ENCODE measurements at places on chromosomes 2 and 18. TPM values are rescaled to one million over a fixed set of nuclear protein-coding genes. Genes with fewer than 3 reads are reported as not detected.

The GALNT13 gene
- total RNA-seq = 0.34 TPM

DNA sequence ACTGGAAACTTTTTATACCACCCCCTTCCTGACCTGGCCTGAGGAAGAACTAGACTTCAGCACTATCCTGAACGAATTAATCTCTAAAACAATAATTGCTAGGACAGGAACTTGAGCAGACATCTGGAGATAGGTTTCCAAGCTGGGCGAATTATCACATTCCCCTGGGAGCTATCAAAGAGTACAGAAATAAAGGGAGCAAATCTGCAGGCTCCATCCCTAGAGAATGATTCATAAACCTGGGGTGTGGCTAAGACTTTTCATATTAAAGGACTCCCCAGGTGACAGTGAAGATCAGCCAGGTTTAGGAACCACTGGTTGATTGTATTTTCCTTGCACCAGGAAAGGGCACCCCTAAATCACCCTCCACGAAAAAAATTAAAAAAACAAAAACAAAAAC is 105.6 kb upstream of the NOL4 start:
- H3K27ac ChIP-seq = no peak overlapping the region
- no peaks in the 10 kb centered on the region for H3K4me1 ChIP-seq
- H3K36me3 ChIP-seq = no peaks in the 10 kb centered on the region
- DNase-seq = no peak

- no peak for DNase-seq
- H3K4me1 ChIP-seq = no peaks in the 10 kb centered on the region
- no peaks in the 10 kb centered on the region for H3K36me3 ChIP-seq
- no peak overlapping the region for H3K27ac ChIP-seq
- no peak overlapping the region for H3K4me3 ChIP-seq
Measured at GRCh38 chr2:166115589-166115988, 12.2 kb downstream of the SCN1A start.

GRCh38 chr2:98907966-98908905 is 27.8 kb downstream of the CRACDL start:
- H3K4me1 ChIP-seq = peaks cover 21% of the 10 kb centered on the region
- H3K4me3 ChIP-seq = no peak overlapping the region
- DNase-seq = peak; percentile 89

- no peak overlapping the region for H3K27ac ChIP-seq
- H3K4me3 ChIP-seq = no peak overlapping the region
- no peaks in the 10 kb centered on the region for H3K27me3 ChIP-seq
- H3K4me1 ChIP-seq = no peaks in the 10 kb centered on the region
Measured at GRCh38 chr18:51522338-51522737, 324.9 kb upstream of the MEX3C start.

DNA sequence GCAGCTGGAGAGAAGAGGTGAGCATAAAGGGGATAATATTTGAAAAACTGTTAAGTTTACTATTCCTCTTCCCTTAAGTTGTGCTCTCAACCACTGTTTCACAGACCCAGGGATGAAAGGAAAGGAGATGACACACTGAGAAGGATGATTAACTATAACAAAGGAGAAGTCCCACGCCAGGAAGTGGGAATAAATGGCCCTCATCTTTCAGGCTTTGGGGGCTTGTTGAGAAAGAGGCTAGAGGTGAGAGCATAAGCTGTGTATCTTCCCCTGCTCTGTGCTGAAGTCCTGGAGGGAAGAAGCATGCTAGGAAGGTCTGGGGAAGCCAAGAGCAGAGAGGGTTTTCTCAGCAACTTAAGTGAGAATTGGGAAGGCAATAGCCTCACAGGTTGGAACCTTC is 399.1 kb upstream of the ATP5MC3 start:
- no peaks in the 10 kb centered on the region for H3K27me3 ChIP-seq
- H3K36me3 ChIP-seq = no peaks in the 10 kb centered on the region
- no peak overlapping the region for H3K27ac ChIP-seq
- no peak overlapping the region for H3K4me3 ChIP-seq

DNA sequence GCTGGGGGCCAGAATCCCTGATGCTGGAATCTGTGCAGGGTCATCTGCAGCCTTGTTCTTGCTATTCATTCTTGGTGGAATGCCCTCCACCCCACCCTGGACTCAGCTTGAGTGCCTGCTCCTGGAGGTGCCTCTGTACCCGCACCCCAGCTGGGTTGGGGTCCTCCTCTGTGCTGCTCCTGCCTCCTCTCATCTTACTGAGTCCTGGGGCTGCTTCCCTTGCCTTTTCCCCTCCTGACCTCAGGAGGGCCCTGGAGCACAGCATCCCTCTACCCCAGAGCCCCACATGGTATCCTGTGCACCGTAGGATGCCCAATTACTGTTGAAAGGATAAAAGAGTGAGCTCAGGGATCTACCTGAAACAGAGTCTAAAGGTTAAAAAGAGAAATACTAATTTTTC is 81.6 kb downstream of the CIB4 start:
- H3K36me3 ChIP-seq = no peaks in the 10 kb centered on the region
- DNase-seq = no peak
- peaks cover 16% of the 10 kb centered on the region for H3K4me1 ChIP-seq
- no peak overlapping the region for H3K27ac ChIP-seq
- H3K27me3 ChIP-seq = no peaks in the 10 kb centered on the region
- H3K4me3 ChIP-seq = no peak overlapping the region

DNA sequence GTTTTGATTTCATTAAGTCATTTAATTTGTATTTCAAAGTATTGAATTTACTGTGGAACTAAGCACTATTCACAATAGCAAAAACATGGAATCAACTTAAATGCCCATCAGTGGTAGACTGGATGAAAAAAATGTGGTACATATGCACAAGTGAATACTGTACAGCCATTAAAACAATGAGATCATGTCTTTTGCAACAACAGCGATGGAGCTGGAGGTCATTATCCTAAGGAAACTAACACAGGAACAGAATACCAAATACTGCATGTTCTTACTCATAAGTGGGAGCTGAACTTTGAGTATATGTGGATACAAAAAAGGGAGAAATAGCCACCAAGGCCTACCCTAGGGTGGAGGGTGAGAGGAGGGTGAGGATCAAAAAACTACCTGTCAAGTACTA is 164.4 kb downstream of the BABAM2 start:
- peaks cover 4% of the 10 kb centered on the region for H3K4me1 ChIP-seq
- DNase-seq = no peak
- H3K27ac ChIP-seq = no peak overlapping the region
- no peaks in the 10 kb centered on the region for H3K27me3 ChIP-seq
- H3K36me3 ChIP-seq = no peaks in the 10 kb centered on the region
- H3K4me3 ChIP-seq = no peak overlapping the region

The RGPD4 gene
- total RNA-seq = not detected

The DPP4 gene
- 2.2 TPM for total RNA-seq
